Stimulated activated CD8-positive, alpha-beta memory T cell treated with anti-CD3 and anti-CD28 coated beads, Interleukin-4, amount 100 ng/mL, for 1 hour (primary cell): ENCODE measurements at places on chromosomes 2 and 18.

DNA sequence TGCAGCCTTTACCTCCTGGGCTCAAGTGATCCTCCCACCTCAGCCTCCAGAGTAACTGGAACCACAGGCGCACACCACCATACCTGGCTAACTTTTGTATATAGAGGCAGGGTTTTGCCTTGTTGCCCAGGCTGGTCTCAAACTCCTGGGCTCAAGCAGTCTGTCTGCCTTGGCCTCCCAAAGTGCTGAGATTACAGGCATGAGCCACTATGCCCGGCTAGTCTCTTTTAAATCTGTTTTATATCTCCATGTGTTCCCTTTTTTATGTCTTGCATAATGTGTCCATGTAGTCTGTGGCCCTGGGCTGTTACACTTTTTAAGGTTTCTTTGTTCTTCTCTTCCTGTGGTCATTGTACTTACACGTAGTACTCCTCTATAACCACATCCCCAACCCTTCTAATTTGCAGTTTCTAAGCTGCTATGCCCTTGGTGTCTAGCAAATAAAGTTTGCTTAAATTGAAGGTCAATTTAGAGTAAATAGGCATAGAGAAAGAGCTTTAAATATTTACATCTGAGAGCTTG, 168.2 kb downstream of the MCFD2 start:
- DNase-seq, result no peak

GRCh38 chr2:201298462-201299052, 38.2 kb downstream of the CASP8 start:
- DNase-seq, result no peak

- no peak for DNase-seq
These were observed 391.2 kb upstream of the HNRNPA3 start for GRCh38 chr2:176821350-176821749.

- no peak for DNase-seq
These were observed 84.6 kb downstream of the SMAD7 start for GRCh38 chr18:48866028-48866733.

GRCh38 chr2:98180456-98180855, 93.5 kb downstream of the VWA3B start:
- no peak for DNase-seq

GRCh38 chr2:162143969-162144368, 8.1 kb downstream of the GCG start:
- no peak for DNase-seq

DNA sequence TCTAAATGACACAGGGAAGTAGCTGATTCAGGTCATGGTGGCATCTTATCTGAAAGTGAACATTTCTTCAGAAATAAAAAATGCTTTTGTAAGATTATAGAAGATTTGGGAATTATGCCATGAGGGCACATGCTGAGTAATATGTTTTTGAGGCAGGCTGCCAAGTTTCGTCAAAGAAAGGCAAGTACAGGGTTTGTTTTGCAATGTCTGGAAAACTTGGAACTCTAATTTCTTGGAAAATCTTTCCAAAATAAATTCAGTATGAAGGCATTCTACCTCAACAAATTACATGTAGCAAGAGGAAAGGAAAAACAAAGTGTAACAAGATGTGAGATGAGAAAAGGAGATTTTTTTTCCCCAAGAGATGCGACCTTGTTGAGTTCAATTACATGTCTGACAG, 167.7 kb downstream of the PLCL1 start:
- DNase-seq, result no peak

- no peak for DNase-seq
These were observed 4.8 kb downstream of the MEX3C start for GRCh38 chr18:51192696-51193095.

DNA sequence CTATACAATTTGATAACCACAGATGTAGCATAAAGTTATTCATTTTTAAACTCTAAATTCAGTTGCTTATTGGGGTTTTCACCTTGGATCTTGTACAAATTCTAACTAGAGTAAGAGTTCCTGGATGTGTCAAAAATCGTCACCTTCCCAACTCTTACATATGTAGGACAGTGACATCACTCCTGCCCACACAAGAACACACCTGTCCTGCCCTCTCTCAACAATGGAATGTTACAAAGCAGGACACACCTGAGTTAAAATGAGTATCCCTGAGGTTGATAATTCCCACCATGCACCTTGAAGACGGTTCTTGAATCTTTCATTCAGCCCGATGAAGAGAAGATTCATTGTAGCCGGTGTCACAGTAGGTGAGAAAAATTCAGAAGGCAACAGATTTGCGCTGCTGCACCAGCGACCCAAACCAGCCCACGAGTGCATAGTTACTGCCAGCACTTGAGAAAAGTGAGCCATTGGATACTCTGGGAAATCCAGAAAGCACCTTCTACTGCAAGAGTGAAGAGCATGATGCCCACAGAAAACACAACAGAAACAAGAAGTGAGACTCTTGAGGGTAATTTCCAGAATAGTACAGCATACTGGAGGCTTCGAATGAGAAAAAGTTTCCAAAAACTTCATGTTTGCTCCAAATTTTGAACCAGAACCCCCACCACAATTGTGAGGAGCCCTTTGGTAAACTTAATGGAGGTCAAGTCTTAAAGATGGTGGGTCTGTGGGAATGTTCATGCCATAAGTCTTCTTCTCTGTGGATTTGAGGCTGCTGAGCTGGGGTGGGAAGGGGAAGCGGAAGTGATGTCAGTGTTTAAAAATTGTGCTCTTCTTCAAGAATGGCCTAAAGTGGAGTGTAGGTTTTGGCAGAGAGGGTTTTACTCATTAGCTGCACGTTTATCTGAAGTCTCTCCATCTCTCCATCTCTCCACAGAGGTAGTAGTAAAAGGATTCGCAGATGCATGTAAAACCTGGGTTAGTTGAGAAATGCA, 34.7 kb upstream of the ADAM23 start:
- DNase-seq, result no peak

DNA sequence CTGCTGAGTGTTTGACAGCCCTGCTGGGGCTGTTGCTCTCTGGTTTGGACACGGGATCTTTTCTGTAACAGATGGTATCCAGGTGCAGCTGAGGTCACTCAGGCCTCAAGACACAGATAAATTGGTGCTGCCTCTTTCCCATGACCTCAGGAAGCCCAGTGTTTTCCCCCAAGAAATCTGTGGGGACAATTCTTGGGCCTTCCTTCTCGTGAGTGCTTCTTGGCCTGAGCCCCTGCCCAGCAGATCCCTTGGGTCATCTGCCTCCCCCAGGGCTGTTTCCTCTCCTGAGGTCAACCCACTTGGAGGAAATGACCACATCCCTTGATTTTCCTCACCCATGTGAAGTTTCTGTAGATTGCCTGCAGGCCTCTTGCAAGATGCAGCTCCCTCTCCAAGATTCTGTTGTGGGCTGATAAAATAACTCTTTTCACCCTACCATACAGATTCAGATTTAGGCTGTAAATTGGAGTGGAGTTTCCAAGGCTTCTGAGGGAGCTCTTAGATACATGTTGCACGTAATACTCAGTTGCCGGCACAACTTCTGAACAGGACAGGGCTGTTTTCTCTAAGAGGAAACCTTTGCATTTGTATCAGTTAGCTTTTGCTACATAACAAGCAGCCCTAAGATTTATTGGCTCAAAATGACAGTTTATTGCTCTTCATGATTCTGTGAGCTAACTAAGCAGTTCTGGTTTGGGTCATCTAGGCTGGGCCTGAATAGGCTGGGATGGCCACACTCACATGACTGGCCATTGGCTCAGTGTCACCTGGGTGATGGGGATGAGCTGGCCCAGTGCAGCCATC, 13.1 kb downstream of the ZAP70 start:
- DNase-seq, result no peak

DNA sequence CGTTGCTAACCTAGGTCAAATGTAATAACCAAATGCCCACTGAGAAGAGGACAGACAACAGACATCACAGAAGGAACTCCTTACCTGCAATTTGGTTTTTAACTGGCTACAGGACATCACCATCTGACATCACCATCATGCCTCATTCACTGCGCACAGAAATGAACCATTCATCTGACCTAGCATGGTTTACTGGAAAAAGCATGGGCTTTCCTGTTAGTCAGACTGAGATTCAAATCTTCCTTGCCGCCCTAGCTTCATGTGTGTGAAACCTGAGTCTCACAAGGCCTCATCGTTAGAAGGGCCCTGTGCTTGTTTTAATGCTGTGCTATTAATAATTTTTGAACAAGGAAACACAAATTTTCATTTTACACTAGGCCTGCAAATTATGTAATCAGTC, 1.1 kb upstream of the HIBCH start:
- no peak for DNase-seq

DNA sequence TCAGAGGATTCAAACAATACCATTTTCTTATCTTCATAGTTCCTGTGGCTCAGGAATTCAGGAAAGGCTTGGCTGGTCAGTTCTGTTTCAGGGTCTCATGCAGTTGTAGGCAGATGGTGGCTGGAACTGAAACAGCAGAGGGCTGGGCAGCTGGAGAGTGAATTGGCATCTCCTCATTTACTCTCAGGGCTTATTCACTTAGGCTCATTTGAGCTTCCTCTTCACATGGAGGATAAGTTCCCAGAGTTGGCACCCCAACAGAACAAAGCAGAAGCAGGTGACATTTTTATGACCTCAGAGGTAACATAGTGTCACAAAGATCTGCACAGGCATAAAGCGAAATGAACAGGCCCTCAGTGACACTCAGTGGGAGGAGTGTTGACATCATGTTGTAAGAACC, 66.1 kb downstream of the RBBP8 start:
- no peak for DNase-seq

DNA sequence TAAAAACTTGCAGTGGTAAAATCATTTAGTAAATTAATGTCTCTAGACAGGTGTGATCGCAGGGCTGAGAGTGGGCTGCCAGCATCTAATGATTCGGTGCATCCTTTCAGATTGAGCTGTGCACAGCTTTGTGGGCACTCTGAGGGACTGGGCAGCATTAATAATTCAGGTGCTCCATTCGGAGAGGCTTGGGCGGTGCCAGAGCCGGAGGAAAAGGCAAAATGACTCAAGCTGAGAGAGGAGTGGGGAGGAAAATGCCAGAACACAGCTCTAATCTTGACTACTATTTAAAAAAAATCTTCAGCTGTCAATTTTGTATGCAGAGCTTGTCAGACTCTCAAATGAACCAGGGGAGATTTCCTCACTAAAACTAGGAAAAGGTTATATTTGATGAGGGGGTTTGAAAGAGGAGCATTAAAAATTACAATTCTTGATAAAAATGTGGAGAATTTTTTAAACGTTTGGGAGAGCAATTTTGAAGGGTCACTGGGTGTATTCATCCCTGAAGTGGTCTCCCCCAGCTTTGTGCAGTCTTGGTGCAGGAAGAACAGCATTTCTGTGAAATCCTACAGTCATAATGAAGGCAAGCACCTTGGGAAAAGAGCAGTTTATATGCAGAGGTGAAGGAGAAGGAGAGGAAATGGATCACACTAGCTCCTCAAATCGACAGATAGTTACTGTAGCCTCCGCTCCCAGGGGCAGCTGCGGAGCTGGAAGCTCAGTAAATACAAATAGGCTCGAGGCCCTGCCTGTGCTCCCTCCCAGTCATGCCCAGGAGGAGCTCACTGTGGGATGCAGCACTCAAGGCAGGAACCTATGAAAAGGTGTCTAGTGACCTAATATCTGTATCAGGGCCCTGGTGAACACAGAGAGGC, 535.4 kb upstream of the RAB6C start:
- no peak for DNase-seq

- no peak for DNase-seq
These were observed 680 bp downstream of the ATP5F1A start for GRCh38 chr18:46097431-46097800.

GRCh38 chr2:215746226-215746886, 267.0 kb downstream of the MREG start:
- DNase-seq, result no peak

DNA sequence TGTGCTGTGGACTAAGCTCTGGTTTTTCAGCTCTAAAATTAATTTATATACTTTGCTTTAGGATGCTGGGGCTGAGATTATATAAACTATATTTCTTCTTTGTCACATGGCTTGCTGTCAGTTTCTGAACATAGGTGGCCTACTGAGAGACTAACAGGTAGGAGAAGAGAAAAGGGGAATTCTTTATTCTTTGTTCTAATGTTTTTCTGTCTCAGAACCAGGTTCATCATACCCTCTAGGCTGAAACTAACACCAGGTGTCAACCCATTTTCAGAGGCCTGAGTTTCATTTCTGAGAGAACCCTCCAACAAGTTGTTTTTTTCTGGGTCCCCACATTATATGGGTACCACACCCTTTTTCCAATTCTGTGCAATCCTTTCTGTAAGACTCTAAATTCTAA, 843.6 kb downstream of the TRIB2 start:
- DNase-seq, result no peak

- DNase-seq, result peak; percentile 66
These were observed 1.3 kb downstream of the BCL2 start for GRCh38 chr18:63317982-63318888.

- no peak for DNase-seq
These were observed 136.6 kb upstream of the EPC2 start for GRCh38 chr2:148507970-148508369.

DNA sequence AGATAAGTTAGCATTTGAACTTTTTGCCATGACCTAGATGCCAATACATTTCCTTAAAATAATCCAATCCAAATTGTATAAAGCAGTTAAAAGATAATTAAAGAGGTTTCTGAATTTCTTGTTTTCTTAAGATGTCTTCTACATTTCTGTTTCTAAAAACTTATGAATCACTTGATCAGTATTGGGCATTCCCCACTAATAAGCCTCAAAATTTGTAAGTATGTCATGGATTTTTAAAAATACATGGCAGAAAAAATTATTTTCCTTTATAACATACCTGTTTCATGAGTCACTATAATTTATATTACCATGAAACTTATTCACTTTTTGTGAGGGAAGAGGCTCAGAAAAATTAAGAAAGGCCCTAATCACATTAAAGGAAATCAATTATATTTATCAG, 90.3 kb upstream of the TFPI start:
- DNase-seq, result no peak

GRCh38 chr2:16553226-16553625, 112.4 kb downstream of the CYRIA start:
- no peak for DNase-seq

GRCh38 chr18:77785415-77785975, 535.8 kb downstream of the GALR1 start:
- DNase-seq, result no peak

DNA sequence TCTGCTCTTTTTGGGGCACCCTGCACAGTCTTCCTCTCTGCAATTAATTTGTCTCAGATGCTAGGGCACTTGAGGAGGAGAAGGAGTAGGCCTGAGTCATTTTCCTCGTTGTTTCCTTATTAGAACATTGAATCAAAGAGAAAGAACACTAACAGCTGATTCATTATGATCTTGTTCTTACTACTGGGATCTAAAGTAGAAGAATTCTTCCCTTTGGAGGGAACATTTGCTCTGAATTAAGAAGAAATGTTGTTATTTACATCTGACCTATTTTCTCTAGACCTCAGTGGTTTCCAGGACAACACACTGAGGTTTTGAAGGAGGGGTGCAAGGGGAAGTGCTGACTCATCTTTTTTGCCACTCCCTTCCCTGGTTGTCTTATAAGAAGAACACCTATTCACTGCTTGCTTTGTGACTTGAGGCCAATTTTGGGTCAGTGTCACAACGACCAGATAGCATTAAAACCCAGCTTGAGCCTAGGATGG, 24.3 kb upstream of the STAT1 start:
- no peak for DNase-seq

- no peak for DNase-seq
These were observed 173.5 kb upstream of the AGAP1 start for GRCh38 chr2:235320326-235320725.
